Anterior cingulate cortex (tissue), 58 donors: ENCODE measurements at places on chromosomes 4 and X.

DNA sequence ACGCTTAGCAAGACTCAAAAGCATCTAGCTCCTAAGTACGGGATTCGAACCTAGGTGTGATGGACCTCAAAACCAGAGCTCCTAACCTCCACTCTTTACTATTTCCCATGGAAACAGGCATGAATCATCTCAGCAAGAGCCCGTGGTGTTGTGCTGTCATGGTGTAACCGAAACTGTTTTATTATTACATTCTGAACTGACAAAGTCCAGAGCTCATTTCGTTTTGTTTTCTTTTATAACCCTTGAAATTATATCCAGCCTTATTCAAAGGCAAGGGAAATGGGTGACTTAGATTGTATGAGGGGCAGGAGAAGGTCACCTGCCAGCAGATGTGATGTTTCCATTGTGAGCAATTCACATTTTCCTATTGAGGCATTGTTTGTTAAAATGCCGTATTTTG, 301.1 kb downstream of the FRMPD4 start:
- DNase-seq: no peak

GRCh38 chr4:101122019-101122418, 225.3 kb downstream of the PPP3CA start:
- no peak for DNase-seq

GRCh38 chrX:45198706-45199105, 2.0 kb downstream of the DIPK2B start:
- no peak for DNase-seq

- no peak for DNase-seq
Observed at GRCh38 chrX:78327370-78328086, at the start of gene CYSLTR1. CYSLTR1 (minus strand) TSS chrX:78327611; CDS start chrX:78273746, 53,865 bp downstream.

DNA sequence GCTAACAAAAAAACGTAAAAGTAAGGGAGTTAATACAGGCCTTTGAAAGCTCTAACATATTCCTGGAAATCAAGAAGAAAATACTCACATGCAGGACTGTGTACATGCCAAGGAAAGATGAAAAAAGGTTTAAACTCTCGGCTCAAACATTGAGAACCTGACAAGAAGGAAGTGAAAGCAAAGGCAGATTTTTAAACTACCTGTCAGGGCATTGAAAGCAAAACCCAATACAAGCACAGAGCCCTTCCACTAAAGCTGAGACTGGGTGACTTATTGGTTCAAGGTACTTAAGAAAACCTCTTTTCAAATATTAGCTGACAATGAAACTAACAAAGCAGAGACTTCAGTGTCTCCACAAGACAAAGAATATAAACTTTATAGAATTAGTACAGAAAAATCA, 313.0 kb upstream of the GRID2 start:
- DNase-seq: no peak

GRCh38 chr4:56857601-56858309, 36.3 kb upstream of the SPINK2 start:
- DNase-seq: no peak

DNA sequence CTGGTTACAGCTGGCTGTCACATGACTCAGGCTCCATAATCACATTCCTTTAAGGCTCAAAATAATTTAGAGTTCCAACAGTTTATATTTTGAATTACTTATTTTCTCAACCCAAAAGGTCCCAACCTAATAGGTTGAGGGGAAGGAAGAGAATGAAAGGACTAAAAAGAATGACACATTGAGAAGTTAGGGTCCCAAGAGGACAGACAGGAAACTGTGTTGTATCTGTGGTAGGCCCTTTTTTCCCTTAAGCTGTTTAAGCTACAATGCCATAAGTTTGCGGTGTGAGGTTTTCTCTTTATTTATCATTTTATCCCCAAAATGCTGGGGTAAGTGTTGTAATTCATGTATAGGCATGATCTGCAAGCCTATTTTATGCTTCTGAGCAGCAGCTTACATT, 290.2 kb downstream of the ZNF674 start:
- DNase-seq: no peak

- no peak for DNase-seq
Observed at GRCh38 chrX:12872741-12873140, 5.9 kb downstream of the TLR7 start.

DNA sequence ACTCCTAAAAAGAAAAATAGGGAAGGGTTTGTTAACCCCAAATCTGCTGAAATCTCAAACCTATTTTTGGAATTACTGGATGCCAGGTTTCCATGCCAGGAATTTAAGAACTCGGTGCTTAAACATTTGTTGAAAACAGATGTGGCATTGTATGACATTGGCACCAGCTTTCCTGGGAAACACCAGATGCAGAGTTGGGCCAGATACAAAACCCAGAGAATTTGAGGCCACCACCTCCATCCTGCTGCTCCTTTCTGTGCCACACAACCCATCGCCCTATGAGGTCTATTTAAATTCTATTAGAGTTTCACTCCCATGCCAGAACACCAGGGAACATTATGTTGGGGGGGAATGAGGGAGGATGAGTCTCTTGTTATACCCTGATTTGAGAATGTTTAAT, 71.7 kb downstream of the ARAP2 start:
- DNase-seq: peak; percentile 9

DNA sequence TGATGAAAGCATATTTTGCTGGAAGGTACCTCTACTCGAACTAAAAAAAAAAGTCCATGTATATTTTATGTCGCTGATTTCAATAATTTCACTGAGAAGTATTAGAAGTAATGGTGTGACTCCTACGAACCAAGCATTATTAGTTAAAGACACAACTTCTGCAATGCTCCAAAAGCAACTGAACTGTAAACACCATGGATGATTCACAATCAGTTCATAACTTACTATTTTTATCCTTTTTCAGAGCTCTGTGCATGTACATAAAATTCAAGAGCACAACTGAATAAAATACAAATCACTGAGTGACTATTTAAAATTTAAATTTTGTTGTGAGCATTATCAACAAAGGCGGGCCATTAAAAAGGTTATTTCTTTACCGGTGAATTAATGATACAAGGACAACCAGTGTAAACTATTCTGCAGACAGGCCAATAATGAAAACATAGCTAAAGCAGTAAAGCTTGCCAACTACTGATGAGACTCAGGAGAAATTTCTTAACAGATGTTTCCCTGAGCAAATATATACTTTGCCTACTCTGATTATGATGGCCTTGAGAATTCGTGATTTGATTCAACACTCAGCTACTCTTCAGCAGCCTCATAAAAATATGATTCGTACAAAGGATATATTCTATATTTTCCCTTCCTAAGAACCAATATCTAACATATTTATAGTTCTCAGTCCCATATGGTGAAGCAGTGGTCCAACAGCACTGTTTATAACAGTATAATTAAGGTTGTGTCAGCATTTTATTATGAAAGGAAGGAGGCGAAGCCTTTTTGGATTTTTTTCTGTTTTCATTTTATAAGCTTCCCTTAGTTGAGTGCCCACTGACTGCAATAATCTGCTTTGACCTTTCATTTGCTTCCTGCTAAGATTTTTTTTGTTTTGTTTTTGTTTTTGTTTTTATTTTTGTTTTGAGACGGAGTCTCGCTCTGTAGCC, 62.8 kb upstream of the NEIL3 start:
- no peak for DNase-seq

DNA sequence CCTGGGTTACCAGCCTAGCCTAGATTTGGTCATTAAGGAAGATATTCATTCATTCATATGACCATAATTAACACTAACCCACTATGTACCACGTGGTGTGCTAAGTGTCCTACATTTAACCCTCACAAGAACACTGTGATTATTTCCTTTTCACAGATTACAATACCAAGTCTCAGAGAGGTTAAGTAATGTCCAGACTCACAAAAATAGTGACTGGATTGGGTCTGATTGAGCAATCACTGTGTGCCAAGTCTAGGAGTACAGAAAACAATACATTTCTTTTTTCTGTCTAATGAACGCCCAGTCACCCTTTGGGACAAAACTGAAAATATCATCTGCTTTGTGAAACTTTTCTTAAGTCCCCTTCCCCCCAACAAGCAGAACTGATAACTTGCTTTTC, 7.6 kb upstream of the DLG3 start:
- DNase-seq: no peak

DNA sequence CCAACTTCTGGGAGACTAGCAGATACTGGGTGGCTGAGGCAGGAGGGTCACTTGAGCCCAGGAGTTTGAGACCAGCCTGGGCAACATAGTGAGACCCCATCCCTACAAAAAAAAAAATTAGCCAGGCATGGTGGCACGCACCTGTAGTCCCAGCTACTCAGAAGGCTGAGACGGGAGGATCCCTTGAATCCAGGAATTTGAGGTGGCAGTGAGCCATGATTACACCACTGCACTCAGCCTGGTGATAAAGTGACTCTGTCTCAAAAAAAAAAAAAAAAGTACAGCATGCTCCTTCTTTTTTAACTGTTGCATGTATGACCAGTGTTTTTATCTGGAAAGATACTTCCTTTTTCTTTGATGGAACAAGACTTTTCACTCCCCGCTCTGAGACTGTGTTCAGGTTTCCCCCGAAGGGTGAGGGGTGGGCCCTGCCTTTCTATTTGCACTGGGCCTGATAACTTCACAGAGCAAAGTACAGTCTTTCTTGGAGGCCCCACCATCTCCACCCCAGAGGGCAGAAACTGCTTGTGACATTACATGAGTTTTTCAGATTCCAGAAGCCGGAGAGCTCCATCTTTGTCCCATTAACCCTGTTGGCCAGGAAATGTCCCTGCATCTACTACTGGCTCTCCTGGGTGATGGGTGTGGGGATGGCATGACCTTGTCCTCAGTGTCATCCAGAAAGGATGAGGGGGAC, 35.2 kb downstream of the NYX start:
- DNase-seq: no peak

DNA sequence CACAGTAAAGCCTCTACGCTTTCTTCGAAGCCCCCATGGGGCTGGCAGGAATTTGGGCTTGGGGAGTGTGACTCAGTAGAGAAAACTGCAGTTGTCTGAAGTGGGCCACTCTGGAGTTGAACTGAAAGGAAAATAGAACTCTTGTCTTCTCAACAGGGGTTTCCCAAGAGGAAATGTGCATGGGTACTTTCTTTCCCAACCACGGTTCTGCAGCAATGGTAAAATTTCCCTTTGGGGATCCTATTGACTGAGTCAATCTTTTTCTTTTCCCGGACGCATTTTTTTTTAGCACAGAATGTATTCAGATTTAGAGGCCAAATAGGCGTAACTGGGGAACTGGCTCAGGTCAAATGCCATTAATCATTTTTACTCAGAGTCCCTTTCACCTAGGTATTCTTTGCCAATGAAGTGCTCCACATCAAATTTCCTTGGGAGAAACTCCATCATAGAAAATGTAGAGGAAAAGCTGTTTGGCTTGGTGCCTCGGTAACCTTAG, 269.3 kb downstream of the STIM2 start:
- DNase-seq: no peak

DNA sequence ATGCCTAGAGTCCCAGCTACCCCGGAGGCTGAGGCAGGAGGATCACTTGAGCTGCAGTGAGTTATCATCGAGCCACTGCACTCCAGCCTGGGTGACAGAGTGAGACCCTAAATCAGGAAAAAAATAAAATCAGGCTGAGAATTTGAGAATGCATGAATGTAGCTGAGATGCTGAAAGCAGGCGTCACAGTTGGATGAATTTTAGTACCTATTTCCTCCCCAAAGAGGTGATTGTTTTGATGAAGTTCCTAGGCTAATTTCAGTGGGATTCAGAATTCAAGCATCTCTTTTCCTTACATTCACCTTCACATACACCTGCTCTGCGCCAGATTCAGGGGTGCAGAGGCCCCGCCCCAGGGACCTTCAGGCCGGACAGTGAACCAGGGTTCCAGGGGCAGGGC, 3.2 kb downstream of the CFAP99 start:
- DNase-seq: no peak

- DNase-seq: no peak
Observed at GRCh38 chr4:102574317-102574716, 73.2 kb downstream of the NFKB1 start.

- no peak for DNase-seq
Observed at GRCh38 chrX:133468051-133468450, 52.8 kb upstream of the GPC4 start.

GRCh38 chr4:996997-997374, 3.8 kb upstream of the SLC26A1 start:
- DNase-seq: peak; percentile 43

GRCh38 chr4:8745005-8745790, 126.4 kb downstream of the HMX1 start:
- no peak for DNase-seq

DNA sequence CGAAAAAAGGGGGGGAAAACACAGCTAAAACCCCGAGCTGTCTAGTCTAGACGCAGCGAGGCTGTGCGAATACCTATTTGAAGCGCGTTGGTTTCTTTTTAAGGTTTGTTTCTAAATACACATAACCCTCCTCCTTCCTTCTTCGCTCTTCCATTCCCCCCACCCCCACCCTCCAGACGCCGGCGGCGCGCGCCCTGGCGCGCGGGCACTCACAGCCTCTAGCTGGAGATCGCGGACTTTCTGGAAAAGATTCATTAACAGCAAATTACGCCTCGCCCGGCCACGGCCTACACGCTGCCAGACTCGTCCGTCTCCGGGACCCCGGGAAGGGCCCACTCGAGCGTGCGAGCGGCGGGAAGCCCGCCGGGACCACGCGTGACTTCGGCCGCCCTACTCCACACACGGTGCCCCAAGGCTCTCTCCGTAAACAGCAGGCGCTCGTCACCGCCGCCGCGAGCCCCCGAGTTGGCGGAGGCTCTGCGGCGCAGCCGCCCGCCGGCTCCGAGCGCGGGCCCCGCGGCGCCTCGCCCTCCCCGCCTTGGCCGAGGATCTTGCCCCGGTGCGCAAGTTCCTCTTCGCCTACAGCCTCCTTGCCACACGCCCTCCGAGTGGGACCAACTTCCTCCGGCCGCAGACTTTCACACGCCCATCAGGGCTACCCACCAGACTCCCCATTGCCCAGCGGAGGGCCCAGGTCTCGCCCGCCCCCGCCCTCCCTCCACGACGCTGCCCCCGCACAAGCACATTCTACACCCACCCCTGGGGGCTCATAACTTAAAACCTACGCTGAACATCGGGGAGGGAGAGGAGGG, 2.0 kb downstream of the BCOR start:
- peak; percentile 47 for DNase-seq

GRCh38 chr4:686413-687040, 2.4 kb downstream of the SLC49A3 start:
- no peak for DNase-seq

DNA sequence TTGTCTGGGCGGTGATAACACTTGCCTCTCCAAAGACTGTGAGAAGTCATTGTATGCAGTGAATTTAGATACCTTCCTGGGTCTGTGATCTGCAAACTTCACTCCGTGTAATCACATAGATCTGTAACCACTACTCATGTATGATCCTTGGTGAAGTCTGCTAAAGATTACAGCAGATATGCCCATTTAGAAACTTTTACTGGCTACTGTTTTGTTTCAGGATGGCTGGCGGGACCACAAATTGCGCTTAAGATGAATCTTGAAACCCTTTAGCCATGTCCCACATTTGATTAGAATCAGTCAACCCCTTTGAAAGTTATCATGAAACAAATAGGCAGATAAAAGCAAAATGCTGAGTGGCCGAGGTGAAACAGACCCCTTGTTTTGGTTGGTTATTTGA, 126.5 kb upstream of the SCML1 start:
- no peak for DNase-seq

- no peak for DNase-seq
Observed at GRCh38 chr4:145061318-145061920, 36.6 kb downstream of the ANAPC10 start.
